ENCODE measurements at places on chromosomes 6 and 20.

GRCh38 chr20:35332540-35333200, 40.4 kb upstream of the FAM83C start:
- DNase-seq, result no peak

DNA sequence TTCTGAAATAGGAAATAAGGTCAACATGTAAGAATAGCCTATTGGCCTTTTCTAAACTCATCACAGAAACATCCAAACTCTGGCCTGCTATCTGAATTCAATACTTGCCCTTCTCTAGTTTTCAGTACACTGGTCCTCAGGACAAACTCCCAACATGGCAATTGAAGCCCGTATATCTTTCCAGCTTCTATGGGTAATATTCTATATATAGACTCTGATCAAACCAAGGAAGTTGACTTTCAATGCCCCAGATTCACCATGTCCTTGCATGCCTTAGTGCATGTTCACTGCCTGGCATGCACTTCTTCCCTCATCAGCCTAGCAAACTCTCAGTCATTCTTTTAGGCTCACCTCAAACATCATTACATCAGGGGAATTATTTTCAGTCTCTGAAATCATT, 73.2 kb downstream of the RSPO3 start:
- DNase-seq, result no peak

- no peak for DNase-seq
These were observed 88.7 kb upstream of the NAA20 start for GRCh38 chr20:19928328-19929011.

GRCh38 chr6:5730585-5731263, 276.0 kb downstream of the NRN1 start:
- no peak for DNase-seq

DNA sequence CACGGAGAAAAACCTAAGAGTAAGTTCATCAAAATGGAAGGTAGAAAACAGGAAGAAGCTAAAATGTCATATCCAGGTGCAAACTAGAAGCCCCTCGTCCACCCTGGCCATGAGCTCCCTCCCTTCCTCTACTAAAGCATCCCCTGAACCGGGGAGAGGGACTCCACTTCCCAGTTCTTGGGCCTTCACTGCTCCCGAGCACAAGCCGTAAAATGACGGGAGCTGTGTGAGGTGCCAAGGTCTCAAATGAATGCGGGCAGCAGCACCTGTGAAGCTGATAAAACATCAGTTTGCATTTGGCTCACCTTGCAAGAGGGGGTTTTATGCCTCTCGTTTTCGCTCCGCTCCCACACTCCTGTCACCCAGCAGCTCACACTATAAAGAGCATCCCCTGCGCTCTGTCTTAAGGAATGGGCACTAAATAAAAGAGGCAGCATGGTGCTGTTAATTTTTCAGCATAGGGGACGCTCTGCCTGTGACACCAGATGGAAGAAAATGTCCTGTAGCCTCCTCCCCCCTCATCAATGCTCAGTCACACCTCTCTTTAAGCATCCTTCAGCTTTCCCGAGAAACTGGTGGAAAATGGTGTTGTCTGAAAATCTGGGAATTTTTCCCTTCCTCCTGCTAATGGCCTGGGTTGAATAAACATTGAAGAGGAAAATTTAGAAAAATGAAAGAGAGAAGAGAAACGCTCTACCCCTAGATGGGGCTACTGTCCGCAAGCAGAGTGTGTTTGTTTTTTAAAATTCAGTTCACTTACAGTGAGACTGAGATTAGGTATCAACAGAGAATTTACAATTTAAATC, 563.0 kb upstream of the AGPAT4 start:
- no peak for DNase-seq

DNA sequence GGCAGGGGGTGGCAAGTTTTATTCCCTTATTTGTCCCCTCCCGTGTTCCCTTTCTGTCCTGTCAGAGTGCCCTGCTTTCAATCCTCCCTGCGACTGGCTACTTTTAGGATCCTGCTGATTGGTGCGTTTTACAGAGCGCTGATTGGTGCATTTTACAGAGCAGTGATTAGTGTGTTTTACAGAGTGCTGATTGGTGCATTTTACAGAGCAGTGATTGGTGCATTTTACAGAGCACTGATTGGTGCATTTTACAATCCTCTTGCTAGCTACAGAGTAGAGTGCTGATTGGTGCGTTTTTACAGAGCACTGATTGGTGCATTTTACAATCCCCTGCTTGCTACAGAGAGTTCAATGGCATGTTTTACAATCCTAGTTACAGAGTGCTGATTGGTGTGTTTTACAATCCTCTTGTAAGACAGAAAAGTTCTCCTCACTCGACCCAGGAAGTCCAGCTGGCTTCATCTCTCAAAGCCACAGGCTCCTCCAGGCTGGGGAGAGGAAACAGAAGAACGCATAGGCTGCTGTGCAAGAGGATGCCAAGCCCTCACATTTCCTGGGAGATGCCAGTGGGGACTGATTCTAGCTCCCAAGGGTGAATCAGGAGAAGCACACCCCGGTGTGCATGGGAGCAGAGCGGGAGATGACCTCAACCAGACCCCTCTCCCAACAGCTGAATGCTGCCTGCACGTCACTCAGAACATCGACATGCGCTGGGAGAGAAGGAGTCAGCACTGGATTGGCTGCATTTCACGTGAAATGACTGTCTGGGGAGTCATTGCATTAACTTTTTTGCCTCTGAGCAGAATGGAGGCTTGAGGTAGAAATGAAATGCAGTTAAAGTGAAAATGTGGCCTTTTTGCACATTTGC, 48.3 kb upstream of the SLC22A23 start:
- DNase-seq, result no peak

- no peak for DNase-seq
These were observed 222.0 kb downstream of the MAFB start for GRCh38 chr20:40467067-40467466.

DNA sequence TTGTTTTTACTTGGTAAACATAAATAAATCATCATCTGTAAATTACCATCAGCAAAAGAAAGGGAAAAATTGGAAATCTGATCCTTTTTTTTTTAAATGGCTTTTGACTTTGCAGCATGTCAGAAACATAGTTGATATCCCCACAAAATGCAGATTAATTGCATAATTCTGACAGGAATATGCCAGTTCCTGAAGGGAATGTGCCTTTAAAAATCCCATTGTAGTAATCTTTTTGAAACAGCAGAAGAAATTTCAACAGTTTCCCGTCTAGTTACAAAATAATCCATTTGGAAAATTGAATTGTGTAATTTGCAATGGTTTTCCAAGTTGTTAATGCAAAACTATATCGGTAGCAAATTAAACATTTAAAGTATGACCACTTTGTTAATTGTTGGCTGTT, 95.2 kb downstream of the DOK5 start:
- DNase-seq, result no peak

GRCh38 chr20:53755733-53756531, 162.3 kb upstream of the ZNF217 start:
- no peak for DNase-seq

GRCh38 chr20:14783766-14784165, 446.4 kb upstream of the FLRT3 start:
- no peak for DNase-seq

DNA sequence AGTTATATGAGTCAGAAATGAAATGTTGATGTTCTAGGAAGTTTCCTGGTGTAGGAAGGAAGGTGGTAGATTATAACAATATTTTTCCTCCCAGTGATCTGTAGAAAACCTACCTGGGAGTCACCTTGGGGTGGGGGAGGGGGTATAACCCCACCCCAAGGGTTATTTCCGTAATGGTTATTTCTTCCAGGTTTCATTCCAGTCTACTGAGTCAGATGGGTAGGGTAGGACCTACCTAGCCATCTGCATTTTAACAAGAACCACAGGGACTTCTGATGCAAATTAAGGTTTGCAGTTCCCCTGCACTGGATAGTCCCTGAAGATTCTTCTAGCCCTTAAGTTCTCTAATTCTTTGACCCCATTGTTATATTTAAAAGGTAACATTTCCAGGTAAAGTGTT, 88.9 kb downstream of the ARMC2 start:
- no peak for DNase-seq

- no peak for DNase-seq
These were observed 77.5 kb downstream of the CDH22 start for GRCh38 chr20:46230801-46231282.

DNA sequence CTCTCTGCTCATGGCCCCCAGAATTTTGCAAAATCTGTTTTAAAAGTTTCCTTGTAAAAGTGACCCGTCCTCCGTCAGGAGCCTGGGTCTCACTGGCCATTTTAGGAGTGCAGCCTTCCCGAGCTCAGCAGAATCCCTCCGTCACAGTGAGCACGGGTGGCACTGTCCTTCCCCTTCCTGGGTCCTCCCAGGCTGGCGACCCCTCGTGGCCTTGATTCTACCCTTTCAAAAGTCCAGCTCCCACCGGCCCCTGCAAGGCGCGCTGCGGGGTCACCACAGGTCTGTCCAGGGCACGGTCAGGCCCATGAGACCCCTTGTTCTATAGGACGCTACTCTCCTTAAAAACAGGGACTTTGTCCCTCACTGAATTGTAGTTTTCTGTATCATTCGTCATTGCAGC, 112.7 kb downstream of the PSMB1 start:
- DNase-seq, result no peak

- no peak for DNase-seq
These were observed 54.5 kb downstream of the KIAA0408 start for GRCh38 chr6:127404594-127405178.

GRCh38 chr20:63382551-63383300, 21.6 kb upstream of the CHRNA4 start:
- DNase-seq, result no peak

DNA sequence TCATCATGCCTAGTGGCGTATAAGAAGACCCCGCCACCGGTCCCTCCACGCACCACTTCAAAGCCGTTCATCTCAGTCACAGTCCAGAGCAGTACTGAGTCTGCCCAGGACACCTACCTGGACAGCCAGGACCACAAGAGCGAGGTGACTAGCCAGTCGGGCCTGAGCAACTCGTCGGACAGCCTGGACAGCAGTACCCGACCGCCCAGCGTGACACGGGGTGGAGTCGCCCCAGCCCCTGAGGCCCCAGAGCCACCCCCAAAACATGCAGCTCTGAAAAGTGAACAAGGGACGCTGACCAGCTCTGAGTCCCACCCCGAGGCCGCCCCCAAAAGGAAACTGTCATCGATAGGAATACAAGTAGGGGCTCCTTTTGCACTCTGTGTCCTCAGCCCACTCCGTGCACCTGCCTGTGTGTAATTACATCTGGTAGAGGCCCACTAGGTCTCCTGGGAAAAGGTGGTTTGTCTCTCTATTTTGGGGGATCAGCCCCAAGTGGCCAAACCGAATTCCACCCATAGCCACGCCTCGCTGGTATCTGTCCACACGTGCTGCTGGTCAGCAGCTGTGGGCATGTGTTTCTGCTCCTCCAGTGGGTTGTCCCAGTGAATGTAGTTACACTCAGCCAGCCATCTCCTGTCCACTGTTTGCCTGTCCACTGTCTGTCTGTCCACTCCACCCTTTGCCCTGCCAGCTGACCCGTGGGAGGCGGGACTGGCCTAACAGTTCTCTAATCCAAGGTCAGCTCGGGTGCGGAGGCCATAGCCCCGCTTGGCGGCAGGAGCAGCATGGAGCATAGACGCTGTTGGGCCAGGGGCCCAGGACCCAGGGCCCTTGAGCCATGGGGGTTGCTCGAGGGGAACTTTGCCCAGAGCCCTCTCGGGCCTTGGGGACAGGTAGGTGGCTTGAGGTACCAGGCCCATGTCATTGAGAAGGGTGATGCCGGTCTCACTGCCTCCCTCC, 44.3 kb upstream of the MYL9 start:
- DNase-seq, result no peak
